ENCODE measurements at places on chromosomes 6 and 20.

DNA sequence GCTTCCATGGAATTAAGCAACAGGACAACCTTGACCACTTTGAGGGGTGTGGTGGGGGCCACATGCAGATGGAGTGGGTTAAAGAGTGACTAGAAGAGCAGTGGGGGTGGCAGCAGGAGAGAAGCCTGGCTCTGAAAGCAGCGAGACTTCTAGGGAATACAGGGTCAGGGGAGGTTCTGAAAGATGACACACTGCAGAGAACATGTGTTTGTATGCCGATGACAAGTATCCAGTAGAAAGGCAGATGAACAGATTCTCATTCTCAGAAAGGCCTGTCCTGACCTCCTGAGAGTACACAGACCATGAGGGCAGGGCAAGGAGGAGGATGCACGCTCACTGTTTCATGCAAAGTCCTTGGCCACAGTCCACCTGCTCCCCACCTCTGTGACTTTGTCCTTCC is 2.9 kb downstream of the LPA start:
- DNase-seq = no peak

- no peak for DNase-seq
Measured at GRCh38 chr6:41226752-41227151, 1.4 kb upstream of the TREML4 start.

- no peak for DNase-seq
Measured at GRCh38 chr6:170257376-170257775, 33.5 kb downstream of the DLL1 start.

DNA sequence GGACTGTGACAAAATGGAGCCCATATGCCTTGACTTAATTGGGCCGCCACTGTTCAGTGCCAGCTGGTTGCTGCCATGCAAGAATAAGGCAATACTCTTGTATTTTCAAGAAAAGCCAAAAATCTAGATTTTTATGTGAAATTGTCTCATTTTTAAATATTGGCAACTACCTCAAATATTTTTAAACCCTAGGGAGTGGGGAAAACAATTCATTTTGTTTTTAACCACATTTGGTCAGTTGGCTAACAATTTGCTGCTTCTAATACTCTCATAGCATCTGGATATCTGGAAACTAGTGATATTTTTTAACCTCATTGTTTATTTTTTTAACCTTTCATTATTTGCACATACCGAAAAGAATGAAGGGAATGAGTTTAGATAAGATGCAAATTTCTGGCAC is 91.0 kb downstream of the EYA2 start:
- DNase-seq = no peak

- DNase-seq = no peak
Measured at GRCh38 chr6:2434912-2435311, 189.5 kb upstream of the GMDS start.

- no peak for DNase-seq
Measured at GRCh38 chr6:137157601-137158000, 15.8 kb downstream of the IL22RA2 start.

- DNase-seq = no peak
Measured at GRCh38 chr6:116411284-116411623, 40.5 kb downstream of the DSE start.

DNA sequence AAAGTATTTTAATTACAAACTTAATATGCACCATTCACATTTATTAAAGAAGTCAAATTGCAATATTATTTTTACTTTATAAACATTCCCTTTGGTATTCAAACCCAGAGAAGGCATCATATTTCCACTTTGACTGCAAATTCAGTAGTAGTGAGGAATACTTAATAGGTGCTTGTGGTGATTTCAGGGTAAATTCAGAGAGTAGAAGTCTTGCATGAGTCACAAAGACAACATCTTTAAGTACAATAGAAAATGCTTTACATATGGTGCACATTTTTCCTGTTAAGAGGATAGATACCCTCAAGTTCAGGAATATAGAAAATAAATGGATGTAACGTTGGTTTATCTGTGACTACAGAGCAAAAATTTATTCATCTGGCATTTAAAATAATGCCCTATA is 390.2 kb downstream of the TENT5A start:
- peak; percentile 23 for DNase-seq

- DNase-seq = peak; percentile 44
Measured at GRCh38 chr20:63215101-63216040, 560 bp downstream of the YTHDF1 start.

DNA sequence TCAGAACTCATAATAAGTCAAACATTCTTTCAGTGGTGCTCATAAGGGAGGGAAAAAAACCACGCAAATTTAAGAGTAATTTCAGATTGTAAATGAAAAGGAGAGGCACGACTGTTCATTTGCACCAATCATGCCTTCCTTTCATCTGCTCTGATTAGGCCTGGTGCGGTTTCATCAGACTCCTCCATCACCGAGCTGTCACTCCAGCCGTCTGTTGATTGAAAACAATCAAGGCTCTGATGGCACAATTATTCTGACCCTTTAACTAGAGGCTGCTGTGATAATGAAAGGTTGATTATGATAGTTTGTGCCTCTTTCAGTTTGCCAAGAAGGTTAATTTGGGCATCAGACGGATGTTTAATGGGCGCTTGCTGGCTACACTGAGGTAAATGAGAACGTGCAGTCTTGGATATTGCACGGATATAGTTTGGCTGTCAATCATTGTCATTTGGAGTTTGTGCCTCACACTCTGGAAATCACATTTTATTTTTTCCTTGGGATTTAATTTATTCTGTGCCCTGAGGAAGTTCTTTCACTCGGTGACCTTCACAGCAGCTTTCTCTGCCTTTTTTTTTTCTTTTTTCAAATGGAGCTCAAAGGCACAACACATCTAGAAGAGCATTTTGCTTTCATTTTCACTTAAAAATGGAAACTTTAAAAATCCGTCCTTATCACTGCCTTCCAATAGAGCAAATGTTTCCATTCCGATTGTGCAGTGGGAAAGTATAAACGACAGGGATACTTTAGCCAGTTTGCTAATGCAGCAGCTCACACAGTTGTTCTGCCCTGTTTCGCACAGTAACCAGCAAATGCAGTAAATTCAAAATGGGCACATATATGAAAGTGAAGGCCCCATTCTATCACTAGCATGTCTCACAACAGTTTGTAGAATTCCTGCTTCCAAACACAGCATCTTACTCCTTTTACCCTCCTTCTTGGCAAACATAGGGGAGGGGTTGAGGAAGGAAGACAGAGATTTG is 172.8 kb downstream of the KLHL32 start:
- no peak for DNase-seq

DNA sequence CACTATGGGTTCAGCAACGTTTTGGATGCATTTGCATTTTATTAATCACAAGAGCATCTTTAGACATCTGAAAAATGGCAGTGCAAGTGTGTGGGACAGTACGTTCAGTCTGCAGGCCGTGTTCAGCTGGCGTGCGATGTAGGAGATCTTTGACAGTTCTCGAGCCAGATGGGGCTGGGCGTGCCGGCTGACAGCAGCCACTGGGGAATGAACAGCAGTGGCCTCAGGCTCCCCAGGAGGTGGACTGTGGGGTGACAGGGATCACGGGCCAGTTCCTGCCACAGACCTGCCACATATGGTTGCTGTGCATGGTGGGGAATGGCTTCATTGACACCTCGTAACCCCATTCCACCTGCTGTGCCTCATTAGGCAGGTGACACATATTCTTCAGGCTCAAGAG is 16.4 kb upstream of the MLN start:
- no peak for DNase-seq

DNA sequence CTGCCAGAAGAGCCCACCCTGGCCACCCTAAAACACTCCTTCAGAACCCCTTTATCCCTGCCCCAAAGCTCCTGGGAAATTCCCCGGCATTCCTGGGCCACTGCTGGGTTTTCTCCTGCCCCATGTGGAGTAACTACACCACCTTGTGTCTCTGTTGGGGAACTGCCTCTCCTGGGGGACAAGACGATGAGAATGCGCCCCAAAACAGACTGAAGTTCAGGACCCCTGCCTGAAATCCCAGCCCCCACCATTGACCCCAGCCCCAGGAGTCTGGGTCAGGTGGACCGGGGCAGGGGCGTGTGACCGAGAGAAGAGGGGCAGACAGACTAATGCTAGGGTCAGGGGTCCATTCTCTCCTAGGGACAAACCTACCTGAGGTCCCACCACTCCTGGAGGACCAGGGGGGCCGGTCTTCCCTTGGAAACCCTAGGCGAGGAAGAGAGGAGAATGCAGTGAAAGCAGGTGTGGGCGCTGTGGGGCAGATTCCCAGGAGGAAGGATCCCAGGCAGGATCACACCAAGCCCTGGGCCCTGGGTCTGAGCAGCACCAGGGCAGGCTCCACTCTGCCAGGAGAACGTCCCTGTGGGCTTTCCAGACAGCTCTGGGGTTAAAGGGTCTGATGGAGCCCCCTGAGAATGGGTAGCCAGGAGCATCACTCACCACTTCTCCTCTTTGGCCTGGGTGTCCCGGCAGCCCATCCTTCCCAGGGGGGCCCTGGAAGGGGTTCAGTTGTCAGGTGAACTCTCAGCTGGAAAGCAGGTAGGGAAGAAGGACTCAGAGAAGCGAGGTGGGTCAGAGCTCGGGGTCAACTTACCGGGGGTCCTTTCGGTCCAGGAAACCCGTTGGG is 19.4 kb downstream of the COL11A2 start:
- peak; percentile 25 for DNase-seq

DNA sequence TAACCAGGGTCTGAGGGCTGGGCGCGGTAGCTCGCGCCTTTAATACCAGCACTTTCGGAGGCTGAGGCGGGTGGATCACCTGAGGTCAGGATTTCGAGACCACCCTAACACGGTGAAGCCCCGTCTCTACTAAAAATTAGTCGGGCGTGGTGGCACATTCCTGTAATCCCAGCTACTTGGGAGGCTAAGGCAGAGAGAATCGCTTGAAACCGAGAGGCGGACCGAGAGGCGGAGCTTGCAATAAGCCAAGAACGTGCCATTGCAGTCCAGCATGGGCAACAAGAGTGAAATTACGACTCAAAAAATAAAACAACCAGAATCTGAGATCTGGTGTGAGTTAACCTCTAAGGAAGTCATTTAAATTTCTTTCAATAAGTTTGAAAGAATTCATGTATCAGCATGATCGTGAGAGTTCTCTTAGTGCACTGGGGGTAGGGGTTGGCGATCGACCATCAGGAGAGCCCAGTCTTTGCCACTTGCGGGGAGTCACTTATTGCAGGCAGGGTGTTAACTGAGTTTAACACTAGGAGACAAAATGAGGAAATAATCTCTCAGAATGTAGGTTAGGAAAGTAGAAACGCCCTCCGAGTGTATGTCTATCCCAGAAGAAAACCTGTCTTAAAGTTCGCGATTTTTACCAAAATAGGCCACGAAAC is 206.5 kb upstream of the ZNF184 start:
- DNase-seq = no peak

- no peak for DNase-seq
Measured at GRCh38 chr20:58981628-58982364, 740 bp downstream of the NELFCD start.

GRCh38 chr6:157268835-157269234 is 54.5 kb downstream of the TMEM242 start:
- no peak for DNase-seq

GRCh38 chr6:161493576-161494118 is 219.8 kb upstream of the AGPAT4 start:
- no peak for DNase-seq

GRCh38 chr6:150981095-150981494 is 115.6 kb downstream of the MTHFD1L start:
- DNase-seq = no peak

DNA sequence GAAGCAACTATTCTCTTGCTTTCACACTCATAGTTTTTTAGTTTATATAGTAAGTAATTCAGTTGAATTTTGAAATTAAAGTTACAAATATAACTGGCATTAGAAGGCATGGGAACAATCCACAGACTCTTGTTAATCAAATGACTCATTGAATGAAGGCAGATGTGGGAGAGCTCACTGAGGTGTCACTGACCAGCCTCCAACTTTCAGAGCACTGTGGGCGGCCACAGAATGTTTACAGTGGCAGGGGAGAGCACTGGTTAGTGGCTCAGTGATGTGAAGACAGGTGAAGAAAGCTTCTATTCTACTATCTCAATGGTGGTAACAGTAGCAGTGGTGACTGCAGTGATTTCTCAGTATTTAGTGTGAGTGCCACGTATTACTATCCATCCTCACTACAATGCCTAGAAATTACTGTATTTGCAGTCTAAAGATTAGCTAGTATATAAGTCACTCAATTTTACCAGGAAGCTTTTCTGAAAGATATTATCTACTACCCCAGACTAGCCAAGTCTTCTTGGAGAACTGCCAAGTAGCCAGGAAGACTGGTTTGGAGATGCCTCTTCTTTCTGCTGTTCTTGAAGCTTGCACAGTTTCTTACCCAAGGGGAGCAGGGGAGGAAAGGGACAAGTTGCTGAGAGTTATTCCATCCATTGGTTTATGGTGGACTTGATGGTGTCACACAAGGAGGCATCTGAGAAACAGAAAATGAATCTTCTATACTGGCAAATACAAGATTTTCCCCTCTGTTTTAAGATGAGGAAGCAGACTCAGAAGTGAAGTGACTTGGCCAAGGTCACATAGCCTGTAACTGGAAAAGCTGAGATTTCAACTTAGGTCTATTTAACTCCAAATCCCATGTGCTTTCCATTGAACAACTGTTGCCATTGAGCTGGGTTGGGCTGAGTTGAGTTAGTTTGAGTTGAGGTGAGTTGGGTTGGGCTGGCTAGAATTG is 231.2 kb downstream of the ANKRD60 start:
- peak; percentile 70 for DNase-seq

- DNase-seq = no peak
Measured at GRCh38 chr6:21500314-21501020, 93.1 kb upstream of the SOX4 start.

GRCh38 chr6:4677011-4677750 is 99.0 kb upstream of the CDYL start:
- no peak for DNase-seq

DNA sequence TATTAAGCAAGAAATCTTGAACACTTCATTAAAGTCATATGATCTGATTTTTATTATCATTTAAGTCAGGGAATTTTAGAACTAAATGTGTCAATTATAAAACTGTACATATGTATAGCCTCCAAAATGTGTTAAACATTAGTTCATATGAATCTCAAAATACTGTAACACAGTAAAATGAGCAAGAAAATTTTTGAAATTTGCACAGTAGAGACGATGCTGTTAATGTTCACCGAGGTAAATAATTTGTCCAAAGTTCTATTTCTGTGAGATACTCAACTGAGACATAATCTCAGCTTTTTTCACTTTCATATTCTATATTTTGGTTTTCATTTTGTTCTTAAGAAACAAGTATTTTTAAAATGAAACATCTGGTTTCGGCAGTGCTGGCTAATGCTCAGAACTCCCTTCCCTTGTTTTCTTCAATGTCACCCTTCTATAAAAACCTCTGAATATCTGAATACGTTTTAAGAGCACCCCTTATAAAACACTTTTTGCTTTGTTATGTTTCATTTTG is 353.1 kb downstream of the LAMA2 start:
- DNase-seq = no peak

DNA sequence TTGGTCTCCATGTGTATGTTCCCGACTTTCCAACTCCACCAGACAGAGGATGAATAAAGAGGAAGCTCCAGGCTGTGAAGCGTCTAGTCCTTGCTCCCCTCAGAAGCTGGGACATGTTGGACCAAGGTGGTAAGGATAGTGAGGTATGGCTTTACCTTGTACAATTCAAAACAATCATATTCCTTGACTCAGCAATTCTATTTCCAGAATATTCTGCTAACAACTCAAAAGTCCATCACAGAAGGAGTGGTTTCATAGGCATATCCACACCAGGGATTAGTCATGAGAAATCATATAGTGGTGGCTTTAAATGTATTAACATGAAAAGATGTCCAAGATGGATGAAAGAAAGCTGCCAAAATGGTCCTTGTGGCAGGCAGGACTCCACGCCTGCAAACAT is 19.8 kb downstream of the FKBP1A start:
- no peak for DNase-seq

GRCh38 chr6:141580131-141580530 is 552.6 kb upstream of the GJE1 start:
- DNase-seq = no peak

- DNase-seq = no peak
Measured at GRCh38 chr6:164825386-164825785, 484.0 kb downstream of the C6orf118 start.
